ENCODE measurements at places on chromosomes 6 and 20.
A peak's percentile ranks its signal among the peaks of the same experiment; 100 is the strongest.

DNA sequence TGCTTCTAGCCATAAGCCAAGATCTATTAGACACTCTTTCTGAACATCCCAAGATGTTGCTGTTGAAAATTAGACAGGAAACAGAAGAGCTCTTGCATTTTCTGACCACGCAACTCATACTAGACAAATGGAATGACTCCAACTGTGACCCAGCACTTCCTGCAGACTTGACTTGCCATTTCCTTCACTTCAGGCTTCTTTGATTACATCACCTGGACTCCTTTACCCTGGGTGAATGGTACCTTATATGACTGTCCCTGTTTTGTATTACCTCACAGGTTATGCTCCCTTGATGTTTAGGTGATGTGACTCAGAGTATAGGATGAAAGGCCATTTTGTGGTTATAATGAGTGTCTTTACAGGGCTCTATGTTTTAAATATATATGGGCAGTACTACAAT lies 236.1 kb downstream of the BMP2 start:
- DNase-seq: no peak

GRCh38 chr6:7726416-7727085 lies 652 bp downstream of the BMP6 start:
- DNase-seq: no peak

GRCh38 chr6:69827276-69827893 lies 30.6 kb upstream of the LMBRD1 start:
- DNase-seq: peak; percentile 59

- DNase-seq: no peak
Observed at GRCh38 chr6:118292558-118292957, 255.5 kb upstream of the PLN start.

DNA sequence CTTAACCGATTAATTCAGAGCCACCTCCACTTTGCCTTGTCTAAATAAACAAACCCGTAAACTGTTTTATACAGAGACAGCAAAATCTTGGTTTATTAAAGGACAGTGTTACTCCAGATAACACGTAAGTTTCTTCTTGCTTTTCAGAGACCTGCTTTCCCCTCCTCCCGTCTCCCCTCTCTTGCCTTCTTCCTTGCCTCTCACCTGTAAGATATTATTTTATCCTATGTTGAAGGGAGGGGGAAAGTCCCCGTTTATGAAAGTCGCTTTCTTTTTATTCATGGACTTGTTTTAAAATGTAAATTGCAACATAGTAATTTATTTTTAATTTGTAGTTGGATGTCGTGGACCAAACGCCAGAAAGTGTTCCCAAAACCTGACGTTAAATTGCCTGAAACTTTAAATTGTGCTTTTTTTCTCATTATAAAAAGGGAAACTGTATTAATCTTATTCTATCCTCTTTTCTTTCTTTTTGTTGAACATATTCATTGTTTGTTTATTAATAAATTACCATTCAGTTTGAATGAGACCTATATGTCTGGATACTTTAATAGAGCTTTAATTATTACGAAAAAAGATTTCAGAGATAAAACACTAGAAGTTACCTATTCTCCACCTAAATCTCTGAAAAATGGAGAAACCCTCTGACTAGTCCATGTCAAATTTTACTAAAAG lies 2.7 kb downstream of the FOXC1 start:
- no peak for DNase-seq

DNA sequence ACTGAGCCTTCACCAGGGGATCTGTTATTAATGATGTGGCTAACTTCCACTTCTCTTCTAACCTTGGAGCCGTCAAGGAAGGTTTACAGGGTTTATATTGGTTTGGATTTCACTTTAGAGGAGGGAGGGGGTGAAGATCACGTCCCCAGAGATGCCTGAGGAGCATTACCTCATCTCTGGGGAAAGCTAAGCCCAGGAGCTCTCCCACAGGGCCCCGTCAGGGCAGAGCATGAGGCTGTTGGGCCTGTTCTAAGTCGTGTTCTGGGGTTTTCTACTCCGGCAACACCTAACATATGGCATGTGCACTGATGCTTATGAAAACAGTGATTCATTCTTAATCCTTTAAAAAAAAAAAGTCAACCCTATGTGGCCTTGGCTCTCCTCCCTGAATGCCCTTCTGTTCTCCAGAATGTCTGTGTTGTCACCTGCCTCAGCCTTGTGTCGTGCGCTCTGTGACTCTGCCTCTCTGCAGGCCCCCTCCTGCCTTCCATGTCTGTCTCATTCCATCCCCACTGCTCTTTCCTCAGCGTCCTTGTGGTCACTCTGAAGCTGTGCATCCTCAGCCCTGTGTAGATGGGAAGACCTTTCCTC lies 97.4 kb upstream of the JARID2 start:
- peak; percentile 86 for DNase-seq

DNA sequence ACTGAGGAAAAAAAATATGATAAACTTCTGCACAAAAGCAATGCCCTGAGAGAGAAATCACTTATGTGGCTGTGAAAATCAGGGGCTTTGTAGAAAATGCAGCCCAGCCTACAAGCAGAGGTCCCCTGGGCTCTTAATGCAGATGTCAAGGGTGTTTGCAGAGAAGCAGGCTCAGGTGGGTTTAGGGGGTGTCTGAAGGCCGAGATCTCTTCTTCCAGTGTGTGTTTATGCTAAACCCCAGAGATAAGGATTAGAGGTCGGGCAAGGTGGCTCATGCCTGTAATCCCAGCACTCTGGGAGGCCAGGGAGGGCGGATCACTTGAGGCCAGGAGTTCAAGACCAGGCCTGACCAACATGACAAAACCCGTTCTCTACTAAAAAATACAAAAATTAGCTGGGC lies 78.5 kb downstream of the TMEM242 start:
- DNase-seq: no peak

DNA sequence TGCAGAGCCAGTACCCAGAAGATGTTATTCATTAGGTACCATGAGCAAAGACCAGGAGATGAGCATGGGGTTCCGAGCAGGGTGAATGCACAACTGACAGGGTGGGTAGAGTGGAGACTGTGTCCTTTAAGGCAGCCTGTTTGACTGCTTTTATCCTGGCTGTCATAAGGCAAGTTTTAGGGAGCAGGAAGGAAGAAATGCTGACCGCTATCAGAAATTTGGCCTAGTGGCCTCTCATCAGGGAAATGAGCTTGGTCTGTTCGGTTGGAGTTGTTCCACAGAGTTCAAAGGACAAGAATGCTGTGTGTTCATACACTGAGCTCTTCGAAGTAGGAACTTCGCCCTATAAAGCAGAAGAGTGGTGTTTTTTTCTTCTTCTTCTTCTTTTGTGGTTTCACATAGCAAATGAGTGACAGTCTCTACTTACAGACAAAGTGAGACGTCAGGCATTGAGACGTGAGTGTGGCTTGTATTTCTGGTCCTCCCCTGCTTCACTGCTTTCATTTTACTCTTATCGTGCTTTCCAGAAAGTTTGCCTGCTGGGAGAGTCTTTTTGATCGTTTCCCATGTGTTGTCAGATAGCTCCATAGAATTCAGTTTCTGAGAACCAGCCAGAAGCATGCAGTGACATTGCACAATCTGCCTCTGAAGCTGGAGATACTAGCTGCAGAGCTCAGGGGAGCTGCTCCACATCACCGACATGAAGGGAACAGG lies at the start of gene CASS4:
TSS of gene CASS4 (plus strand) at position 502 of the 714 bp plus-strand sequence. CDS start at position 701, 199 bp downstream.
- peak; percentile 83 for DNase-seq

GRCh38 chr6:53236241-53236640 lies 87.6 kb upstream of the GCM1 start:
- DNase-seq: no peak

- DNase-seq: peak; percentile 84
Observed at GRCh38 chr20:48051794-48052474, 266.7 kb upstream of the SULF2 start.
